ENCODE measurements at places on chromosomes 5 and 9.
A peak's percentile ranks its signal among the peaks of the same experiment; 100 is the strongest.

GRCh38 chr9:4228606-4229005 is 71.3 kb downstream of the GLIS3 start:
- H3K4me3 ChIP-seq = no peak overlapping the region
- H3K27me3 ChIP-seq = peaks cover 26% of the 10 kb centered on the region
- no peak overlapping the region for H3K27ac ChIP-seq
- H3K36me3 ChIP-seq = no peaks in the 10 kb centered on the region
- no peaks in the 10 kb centered on the region for H3K4me1 ChIP-seq
- DNase-seq = no peak

GRCh38 chr5:122424132-122424531 is 112.1 kb downstream of the SNCAIP start:
- H3K27ac ChIP-seq = no peak overlapping the region
- no peaks in the 10 kb centered on the region for H3K4me1 ChIP-seq
- H3K36me3 ChIP-seq = no peaks in the 10 kb centered on the region
- H3K4me3 ChIP-seq = no peak overlapping the region
- no peaks in the 10 kb centered on the region for H3K27me3 ChIP-seq

GRCh38 chr9:101463397-101463796 is 27.8 kb upstream of the ALDOB start:
- peaks cover 18% of the 10 kb centered on the region for H3K27me3 ChIP-seq
- no peak overlapping the region for H3K4me3 ChIP-seq
- DNase-seq = no peak
- no peaks in the 10 kb centered on the region for H3K4me1 ChIP-seq
- H3K36me3 ChIP-seq = no peaks in the 10 kb centered on the region
- H3K27ac ChIP-seq = no peak overlapping the region

DNA sequence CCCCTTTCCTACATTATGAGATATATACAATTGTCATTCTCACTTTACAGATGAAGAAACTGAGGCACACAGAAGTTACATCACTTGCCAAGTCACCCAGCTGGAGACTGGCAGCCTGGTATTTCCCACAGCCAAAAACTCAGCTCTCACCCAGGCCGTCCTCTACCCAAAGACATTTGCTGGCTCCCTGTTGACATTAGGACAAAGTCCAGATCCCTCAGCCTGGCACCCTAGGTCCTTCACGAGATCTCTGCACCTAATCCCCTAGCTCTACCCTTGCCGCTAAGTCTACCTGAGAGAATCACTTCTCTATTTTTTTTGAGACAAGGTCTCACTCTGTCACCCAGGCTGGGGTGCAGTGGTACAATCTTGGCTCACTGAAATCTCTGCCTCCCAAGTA is 26.8 kb upstream of the LHX2 start:
- H3K4me3 ChIP-seq = no peak overlapping the region
- peaks cover 24% of the 10 kb centered on the region for H3K27me3 ChIP-seq
- no peaks in the 10 kb centered on the region for H3K4me1 ChIP-seq
- H3K36me3 ChIP-seq = no peaks in the 10 kb centered on the region

DNA sequence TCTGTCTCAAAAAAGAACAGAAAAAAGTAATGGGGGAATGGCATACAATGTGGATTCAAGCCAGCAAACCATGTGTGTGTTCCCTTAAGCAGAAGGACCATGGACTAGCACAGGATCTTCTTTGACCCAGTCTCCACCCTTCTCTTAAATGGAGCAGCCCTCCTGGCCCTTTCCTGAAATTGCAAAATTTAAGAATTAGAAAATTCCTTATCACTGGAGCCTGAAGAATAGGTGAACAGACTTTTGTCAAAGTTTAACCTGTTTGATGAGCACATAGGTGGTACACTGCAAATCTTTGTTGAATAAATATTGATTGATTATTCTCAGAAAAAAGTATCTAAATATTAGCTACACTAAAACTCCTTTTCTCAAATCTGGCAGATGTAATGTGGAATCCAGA is 12.6 kb downstream of the DMGDH start:
- no peak overlapping the region for H3K4me3 ChIP-seq

DNA sequence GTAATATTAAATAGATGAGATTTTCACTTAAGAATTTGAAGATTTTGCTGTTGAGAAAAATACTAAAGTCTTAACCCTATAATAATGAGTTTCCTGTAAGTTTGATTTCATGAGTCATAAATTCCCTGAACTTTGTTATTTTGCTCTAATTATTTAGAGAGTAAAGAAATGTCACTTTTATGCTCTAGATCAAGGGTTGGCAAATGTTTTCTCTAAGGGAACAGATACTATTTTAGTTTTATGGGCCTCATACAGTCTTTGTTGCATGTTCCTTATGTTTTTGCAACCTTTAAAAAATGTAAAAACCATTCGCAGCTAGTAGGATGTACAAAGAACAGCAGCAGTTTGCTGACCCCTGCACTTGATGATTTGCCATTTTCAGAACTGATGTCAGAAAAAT is 480 bp upstream of the TXNDC8 start:
- peaks cover 1% of the 10 kb centered on the region for H3K27me3 ChIP-seq
- no peaks in the 10 kb centered on the region for H3K4me1 ChIP-seq
- no peak overlapping the region for H3K27ac ChIP-seq
- no peak for DNase-seq
- H3K4me3 ChIP-seq = no peak overlapping the region
- no peaks in the 10 kb centered on the region for H3K36me3 ChIP-seq

GRCh38 chr5:174252121-174252520 is 206.6 kb downstream of the NSG2 start:
- no peak for DNase-seq
- no peaks in the 10 kb centered on the region for H3K4me1 ChIP-seq
- H3K27me3 ChIP-seq = no peaks in the 10 kb centered on the region
- no peak overlapping the region for H3K4me3 ChIP-seq

DNA sequence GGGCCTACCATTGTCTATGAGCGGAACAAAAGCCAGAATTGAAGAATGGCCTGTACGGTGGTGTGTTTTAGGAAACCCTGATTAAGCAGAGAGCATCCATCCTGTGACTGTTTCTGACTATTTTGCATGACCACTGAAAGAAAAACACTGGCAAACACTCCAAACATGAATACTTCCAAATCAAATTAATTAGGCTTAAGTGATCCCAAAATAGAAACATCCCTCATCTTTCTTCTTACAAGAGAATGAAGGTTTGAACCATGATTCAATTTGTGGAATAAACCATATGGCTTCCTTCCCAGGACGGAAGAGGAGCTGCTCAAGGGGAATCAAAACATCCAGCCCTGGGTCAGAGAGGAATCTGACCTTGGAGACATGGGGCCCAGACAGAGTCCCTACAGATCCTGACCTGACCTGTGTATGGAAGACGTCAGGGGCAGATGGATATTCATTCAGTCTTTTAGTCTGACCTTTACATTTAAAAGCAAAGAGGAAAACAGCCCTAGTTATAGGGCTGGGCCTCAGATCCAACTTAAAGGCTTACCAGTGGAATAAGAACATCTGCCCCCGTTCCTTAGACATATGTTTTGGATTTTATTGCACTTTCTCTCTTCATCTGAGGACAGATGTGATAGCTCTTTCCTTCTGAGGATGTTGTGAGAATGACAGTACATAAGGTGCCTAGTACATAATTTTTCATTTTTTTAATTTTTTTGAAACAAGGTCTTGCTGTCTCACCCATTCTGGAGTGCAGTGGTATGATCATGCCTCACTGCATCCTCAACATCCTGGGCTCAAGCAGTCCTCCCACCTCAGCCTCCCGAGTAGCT is 17.6 kb upstream of the RECK start:
- no peaks in the 10 kb centered on the region for H3K4me1 ChIP-seq
- no peak for DNase-seq
- no peak overlapping the region for H3K27ac ChIP-seq
- no peaks in the 10 kb centered on the region for H3K36me3 ChIP-seq
- H3K4me3 ChIP-seq = no peak overlapping the region

- no peak overlapping the region for H3K4me3 ChIP-seq
- H3K27me3 ChIP-seq = no peaks in the 10 kb centered on the region
- no peaks in the 10 kb centered on the region for H3K36me3 ChIP-seq
These were observed 480.7 kb downstream of the CSNK1G3 start for GRCh38 chr5:123992641-123993040.

DNA sequence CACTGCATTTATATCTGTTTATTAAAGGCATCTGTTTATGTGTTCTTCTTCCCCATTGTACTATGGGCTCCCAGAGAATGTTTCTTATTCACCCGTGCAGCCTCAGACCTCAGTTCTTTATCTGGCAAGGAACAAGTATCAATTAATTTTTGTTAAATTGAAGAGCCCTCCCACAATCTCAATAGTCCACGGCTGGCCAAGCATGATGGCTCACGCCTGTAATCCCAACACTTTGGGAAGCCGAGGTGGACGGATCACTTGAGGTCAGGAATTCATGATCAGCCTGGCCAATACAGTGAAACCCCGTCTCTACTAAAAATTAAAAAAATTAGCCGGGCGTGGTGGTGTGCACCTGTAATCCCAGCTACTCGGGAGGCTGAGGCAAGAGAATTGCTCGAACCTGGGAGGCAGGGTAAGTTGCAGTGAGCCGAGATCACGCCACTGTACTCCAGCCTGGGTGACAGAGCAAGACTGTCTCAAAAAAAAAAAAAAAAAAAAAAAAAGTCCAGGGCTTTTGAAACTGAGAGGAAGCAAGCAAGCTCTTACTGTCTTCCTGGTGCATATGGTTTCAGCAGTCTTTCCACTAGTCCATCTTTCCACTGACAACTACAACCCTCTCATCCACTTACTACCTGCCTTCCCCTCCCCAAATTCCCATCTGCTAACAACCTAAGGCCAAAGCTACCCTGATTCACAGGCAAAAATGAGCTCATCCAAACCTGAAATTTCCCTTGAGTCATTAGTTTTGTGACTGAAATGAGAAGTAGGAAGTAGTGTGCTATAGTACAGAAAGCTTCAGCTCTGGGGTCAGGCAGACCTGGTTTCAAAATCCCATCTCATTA is 2.3 kb upstream of the HK3 start:
- H3K27ac ChIP-seq = peak overlapping the region; percentile 65
- no peak overlapping the region for H3K4me3 ChIP-seq
- H3K36me3 ChIP-seq = peaks cover 37% of the 10 kb centered on the region

DNA sequence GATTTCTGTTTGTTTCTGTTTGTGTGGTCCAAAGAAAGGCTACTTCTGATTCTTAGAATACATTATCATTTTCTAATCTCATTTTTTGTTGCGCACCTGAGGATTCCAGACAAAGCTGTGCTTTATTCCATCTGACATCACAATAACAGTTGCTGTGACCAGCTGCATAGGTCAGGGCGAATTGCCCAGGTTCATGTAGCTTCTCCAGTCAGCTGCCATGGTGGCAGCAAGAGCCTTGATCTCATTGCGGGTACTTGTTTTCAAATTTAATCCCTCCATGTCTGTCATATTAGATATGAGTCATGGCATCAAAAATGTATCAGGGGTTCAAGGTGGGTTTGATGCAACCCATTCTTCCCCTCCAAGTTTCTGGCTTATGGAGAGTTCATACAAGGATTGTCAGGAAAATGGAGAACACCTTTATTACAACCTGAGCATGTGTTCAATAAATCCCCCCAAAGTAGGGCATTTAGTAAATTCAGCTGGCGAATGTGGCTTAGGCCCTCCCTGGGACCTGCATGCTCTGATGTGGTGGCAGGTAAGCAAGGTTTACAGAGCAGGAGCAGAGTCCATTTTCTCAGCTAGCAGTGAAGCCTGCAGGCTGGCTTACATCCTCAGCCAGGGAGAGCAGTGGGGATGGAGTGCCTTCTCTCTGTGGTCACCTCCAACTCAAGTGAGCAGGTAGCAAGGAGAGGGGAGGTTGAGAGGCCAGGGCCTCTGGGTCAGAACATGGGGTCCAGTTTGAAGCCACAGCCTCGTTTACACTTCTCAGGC is 13.9 kb downstream of the CAVIN4 start:
- H3K4me3 ChIP-seq = no peak overlapping the region
- H3K27me3 ChIP-seq = peaks cover 7% of the 10 kb centered on the region
- no peak overlapping the region for H3K27ac ChIP-seq
- no peaks in the 10 kb centered on the region for H3K36me3 ChIP-seq
- DNase-seq = no peak

DNA sequence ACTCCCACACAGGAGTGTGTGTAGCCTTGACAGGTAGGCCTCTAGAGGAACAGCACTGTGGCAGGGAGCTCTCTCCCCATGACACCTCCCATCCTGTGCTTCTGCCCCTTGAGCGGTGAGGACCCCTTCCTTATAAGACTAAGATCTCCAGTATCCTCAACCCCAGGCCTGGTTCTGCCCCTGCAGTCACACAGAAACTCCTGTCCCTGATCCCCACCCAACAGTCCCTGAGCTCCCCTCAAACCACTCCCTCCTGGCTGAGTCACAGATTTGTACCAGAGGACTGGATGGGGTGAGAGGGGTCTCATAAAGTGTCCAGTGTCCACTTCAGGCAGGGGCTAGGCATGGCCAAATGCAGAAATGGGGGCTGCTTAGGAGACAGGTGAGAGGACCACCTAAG is 47.8 kb upstream of the CDKN2AIPNL start:
- H3K4me1 ChIP-seq = no peaks in the 10 kb centered on the region
- DNase-seq = no peak
- H3K4me3 ChIP-seq = no peak overlapping the region
- H3K27me3 ChIP-seq = peaks cover 10% of the 10 kb centered on the region
- H3K27ac ChIP-seq = no peak overlapping the region

All from activated CD4-positive, alpha-beta memory T cell treated with anti-CD3 and anti-CD28 coated beads, Interleukin-2, amount 10 ng/mL, durations not matched to agents 7 days and 5 days (primary cell).